Stimulated activated CD4-positive, alpha-beta T cell treated with anti-CD3 and anti-CD28 coated beads, Interleukin-4, amount 100 ng/mL, for 24 hours (primary cell): ENCODE measurements at places on chromosomes 16 and 17.

DNA sequence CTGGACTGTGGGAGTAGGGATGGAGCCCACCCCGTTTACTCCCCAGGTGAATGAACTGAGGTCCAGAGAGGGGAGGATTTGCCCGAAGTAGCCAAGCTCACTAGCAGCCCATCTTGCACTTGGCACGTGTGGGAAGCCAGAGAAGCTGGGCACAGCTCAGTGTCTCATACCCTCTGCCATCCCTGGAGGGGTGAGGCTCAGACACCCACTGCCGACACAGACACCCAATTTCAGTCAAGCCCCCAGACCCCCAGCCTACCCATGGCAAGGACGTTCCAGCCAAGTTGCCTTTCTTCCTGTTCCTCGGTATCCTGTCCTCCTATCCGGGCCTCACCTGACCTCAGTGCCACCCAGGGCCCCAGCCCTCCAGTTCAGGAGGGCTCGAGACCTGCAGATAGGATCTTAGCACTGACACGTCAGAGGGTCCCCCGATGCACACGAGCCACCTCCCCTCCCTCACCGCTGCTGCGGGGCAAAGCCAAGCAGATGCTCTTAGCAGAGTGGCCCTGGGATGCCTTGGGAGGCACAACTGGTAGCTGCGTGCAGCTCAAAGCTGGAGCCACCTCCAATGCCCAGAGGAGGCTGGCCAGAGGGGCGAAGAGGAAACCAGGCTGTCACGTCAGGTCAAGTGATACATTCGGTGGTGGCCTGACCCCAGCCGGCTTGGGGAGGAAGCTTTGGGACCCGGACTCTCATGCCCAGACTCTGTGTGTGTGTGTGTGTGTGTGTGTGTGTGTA lies 90.4 kb upstream of the TNRC6C start:
- no peak for DNase-seq

DNA sequence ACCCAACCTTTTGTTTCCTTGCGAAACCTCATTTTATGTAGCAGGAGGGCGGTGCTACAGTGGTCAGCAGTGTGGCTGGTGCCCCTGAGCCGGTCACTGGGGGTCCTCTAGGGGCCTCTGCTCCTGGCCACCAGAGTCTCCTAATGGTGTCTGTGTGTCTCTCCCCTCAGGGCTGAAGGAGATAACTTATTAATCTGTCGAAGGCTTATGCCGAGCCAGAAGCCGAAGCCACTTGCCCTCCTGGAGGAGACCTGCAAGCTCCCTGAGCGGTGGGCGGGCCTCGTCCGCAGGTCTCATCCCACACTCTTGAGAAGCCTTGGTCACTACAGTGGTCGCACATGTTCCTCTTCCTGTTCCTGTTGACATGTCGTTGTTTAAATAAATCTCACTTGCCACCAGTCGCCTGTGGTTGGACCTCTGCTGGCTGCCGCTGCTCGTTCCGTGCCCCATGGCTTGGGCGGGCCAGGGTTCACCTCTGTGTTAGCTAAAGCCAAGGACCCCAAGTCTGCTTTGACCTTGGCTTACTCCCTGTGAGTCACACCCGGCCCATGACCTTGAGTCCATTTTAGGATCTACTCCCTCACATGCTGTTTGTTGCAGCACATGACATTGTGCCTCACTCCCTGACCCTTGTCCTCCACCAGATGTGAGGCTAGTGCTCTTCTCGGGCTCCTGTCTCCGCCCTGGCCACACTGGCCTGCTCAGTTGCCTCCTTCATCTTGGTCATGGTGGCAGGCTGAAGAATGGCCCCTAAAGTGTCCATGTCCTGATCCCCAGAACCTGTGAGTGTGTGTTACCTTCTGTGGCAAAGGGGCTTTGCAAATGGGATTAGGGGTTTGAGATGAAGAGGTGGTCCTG lies 38.7 kb upstream of the AQP8 start:
- no peak for DNase-seq

- no peak for DNase-seq
These were observed 26.8 kb downstream of the WSCD1 start for GRCh38 chr17:6097005-6097279.

- no peak for DNase-seq
These were observed 178.2 kb downstream of the SALL1 start for GRCh38 chr16:50972876-50973275.
